ENCODE measurements at places on chromosomes 2 and 18.

DNA sequence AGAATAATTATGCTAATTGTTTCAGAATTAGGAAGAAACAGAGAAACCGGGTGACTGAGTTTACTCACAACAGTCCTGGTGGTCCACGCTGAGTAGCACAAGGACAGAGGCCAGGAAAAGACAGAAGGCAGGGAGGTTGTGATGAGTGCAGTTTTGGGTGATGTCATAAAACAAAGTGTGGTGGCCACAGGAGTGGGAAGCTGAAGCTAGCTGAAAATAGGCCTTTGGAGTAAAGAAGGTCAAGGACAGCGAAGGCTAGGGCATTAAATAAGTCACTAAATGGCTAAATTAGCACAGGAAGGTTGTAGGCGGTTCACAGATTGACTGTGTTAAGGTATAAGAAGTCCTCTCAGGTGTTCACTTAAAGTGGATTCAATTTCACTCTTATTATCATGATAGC is 120.9 kb upstream of the TTN start:
- DNase-seq: no peak

DNA sequence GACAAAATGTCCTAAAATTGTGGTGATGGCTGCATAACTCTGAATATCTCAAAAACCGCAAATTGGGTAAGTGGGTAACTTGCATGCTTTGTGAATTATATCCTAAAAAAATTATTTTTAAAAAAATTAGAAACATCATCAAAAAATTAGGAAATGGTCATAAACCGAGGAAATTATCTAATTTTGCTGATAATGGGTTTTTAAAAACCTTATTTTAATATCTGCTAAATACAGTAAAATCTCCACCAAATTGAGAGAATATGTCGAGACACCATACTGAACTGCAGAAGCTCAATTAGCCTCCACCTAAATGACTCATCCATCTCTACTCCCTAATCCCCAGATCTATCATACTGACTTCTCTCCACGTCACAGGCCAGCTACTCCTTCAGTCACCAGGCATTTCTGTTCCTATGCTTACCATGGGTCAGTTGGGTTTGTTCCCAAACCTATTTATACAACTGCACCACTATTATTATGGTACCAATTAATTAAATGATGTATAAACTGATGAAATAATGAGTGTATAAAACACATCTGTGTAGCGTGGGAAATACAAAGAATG is 36.1 kb downstream of the SPIRE1 start:
- DNase-seq: no peak

DNA sequence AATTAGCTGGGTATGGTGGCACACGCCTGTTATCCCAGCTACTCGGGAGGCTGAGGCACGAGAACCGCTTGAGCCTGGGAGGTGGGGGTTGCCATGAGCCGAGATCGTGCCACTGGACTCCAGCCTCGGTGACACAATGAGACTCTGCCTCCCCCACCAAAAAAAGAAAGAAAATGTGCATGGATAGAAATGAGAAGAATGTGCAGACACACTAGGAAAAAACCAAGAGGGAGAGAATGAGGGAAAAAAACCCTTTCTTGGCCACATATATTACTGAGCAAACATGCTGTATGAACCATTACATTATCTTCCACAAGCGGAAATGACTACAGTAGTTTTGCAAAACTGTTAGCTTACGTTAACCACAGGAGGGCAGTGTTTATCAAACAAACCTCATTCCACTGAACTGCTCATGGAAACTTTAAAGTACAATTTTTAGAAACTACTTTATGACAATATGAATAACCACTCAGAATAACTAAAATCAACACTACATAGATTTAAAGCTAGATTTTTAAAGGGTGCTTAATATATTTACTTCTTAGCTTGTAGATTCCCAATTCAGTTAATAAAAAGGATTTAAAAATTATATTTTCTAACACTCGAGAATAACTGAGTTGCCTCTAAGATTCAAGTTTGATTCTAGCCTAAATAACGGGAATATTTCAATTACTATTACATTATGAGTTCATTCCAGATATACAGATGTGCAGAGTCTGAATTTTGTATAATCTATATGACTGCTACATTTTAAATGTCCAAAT is 26.4 kb downstream of the ASXL2 start:
- DNase-seq: no peak

DNA sequence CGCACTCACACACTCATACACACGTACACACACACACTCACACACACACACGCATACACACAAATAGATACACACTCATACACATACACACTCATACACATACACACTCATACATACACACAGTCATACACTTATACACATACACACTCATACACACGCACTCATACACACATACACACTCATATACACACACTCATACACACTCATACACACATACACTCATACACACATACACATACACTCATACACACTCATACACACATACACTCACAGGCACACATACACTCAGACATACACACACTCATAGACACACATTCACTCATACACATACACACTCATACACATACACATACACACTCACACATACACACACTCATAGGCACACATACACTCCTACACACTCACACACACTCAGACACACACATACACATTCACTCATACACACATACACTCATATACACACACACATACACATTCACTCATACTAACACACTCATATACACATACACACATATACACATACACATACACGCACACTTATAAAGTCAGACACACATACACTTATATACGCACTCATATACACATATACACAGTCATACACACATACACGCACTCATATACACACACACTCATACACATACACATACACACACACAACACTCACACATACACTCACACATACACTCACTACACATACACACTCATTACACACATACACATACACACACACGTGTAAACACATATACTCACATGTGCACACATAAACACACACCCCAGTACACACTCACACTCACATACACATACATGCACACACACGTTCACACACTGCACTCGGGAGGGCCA is 28.7 kb downstream of the KCNIP3 start:
- DNase-seq: no peak

GRCh38 chr2:173119944-173120343 is 44.3 kb downstream of the MAP3K20 start:
- no peak for DNase-seq

GRCh38 chr2:43887176-43887575 is 48.4 kb downstream of the ABCG8 start:
- no peak for DNase-seq

- DNase-seq: peak; percentile 67
Observed at GRCh38 chr2:203688798-203689197, 17.6 kb upstream of the CD28 start.
